ELF-1 (cell line): ENCODE measurements at places on chromosomes 2 and 18.

GRCh38 chr2:6771634-6772611 is 93.8 kb downstream of the CMPK2 start:
- DNase-seq = peak; percentile 80

DNA sequence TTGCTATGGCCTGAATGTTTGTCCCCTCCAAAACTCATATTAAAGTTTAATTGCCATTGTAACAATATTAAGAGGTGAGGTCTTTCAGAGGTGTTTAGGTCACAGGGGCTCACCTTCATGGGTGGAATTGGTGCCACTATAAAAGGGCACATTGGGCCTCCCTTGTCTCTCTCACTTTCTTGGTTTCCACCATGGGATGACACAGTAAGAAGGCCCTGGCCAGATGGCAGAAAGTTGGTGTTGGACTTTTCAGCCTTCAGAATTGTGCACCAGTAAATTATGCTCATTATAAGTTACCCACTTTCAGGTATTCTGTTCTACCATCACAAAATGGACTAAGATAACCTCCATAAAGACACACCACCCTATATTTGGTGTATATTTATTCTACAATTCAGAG is 102.1 kb downstream of the KLHL14 start:
- DNase-seq = no peak

DNA sequence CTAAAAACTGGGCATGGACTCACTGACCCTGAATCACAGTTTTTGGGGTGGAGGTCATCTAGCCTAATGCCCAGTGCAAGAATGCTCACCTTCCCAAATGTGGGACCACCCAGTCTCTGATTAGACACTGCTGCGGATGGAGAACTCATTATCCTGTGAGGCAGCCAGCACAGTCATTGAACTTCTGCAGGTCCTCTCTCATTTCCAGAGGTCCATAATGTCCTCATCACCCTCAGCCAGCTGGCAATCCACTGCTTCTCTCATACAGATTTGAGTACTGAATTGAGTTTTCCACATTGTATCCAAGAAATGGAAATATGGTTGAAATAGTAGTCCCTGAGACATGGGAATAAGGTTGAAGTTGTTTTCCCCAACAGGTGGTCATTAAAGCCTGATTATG is 5.0 kb upstream of the MYO5B start:
- DNase-seq = no peak

DNA sequence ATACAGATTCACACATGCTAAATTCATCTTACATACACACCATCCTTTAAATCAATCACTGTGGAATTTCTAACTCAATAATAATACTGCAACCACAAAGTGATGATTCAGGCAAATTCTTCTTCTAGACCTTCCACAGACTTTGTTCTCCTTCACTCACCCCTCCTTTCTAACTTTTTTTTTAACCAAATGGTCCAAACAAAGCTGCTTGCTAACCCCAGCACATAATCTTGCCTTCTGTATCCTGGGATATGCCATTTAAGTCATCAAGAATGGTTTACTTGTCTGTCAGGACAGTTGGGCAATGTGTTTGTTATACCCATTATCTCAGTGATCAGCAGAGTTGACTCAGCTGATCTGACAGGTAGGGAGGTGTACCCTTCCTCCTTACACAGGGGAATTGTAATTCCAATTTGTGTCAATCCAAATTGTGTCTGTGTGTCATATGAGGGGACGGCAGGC is 10.0 kb downstream of the SLC40A1 start:
- no peak for DNase-seq

DNA sequence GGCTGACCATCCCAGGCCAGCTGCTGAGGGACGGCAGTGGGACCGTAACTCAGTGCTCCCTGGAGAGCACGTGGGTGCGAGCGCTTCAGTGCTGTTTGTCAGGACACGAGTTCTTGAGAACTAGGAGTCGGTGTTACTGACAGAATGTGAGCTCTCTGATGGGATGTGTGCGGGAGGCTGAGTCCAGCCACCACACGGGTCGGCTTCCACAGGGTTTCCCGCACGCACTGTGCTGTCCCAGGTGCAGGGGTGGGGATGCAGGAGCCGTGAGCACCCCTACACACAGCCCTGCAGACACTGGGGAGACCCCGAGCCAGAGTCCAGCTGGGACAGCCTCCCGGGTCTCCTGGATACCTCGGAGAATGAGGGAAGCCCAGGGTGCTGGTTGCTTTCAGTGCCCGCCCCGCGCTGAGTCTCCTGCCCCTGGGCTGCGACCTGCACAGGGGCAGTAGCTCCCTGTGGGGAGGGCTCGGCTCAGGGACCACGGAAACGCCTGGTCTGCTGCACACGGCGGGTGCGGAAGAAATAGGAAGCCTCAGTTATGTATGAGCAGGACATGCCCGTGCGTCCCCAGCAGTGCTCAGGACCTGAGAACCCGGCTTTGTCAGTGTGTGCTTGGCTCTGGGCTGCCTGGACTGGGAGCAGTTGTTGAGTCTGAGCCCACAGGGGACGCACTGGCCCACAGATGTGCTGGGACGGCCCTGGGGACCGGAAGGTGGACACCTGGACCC is 71.2 kb downstream of the KCNG2 start:
- no peak for DNase-seq

- DNase-seq = no peak
Observed at GRCh38 chr2:60072609-60073008, 480.8 kb downstream of the BCL11A start.

DNA sequence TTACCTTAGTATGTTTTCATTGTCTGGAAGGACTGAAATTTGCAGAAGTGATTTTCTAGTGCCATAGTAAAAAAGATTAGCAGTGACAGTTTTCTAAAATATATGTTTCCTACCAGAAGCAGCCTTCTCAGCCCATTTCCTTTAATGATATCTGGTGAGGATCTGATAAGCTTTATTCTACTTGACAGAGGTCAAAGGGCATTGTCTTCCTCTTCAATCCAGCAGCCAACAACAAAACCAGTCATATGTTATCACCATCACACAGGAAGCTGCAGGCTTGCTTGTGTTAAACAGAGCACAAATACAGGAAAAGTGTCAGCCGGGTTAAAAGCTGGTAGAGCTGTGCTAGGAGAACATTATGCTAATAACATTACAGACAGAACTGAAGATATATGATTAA is 35.6 kb upstream of the ZSWIM2 start:
- peak; percentile 8 for DNase-seq

GRCh38 chr2:33116799-33117198 is 170.0 kb downstream of the LTBP1 start:
- peak; percentile 68 for DNase-seq

DNA sequence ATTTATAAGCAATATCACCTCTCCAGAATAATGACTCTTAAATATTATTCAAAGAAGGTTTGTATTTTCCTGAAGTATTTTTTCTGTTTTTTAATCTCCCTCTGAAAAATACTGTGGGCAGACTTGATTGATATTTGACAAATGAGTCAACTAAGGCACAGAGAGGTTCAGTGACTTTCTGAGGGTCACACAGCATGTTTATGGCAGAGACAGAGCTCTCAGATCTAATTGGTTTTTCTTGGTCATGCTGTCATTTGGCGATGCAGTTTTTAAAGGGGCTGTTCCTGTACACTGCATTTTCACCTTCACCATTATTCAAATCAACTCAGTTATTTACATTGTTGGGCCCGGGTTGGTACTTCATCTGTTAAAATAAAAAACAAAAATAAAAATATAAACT is 264.3 kb downstream of the LRRTM1 start:
- no peak for DNase-seq

DNA sequence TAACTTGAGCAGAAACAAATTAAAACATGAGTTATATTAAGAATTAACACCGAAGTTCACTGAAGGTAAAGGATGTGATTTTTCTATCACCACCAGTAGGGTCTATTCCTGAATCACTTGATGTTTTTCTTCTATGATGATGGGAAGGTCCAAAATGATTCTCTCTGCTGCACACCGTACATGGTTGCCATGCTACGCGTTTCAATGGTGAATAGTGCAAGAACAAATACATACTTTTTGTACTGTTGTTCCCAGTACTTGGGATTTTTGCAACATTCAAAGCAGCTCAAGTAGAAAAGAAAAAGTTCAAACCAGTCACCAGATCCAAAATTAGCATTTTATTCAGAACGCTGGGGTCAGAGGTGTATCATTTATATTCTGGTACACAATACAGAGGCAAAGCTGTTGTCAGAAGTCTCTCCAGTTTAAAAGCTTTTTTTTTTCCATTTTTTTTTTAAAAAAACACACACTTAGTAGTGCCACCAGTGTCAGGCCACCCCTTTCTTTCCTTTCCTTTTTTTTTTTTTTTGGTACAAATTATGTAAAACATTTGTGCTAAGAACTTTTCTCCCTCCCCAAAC is 226.2 kb downstream of the CDH2 start:
- DNase-seq = no peak
